Stimulated activated CD4-positive, alpha-beta T cell treated with anti-CD3 and anti-CD28 coated beads, Interleukin-12 subunit alpha, Interleukin-12 subunit beta, amount 100 ng/mL, for 24 hours (primary cell): ENCODE measurements at places on chromosomes 12 and 14.

DNA sequence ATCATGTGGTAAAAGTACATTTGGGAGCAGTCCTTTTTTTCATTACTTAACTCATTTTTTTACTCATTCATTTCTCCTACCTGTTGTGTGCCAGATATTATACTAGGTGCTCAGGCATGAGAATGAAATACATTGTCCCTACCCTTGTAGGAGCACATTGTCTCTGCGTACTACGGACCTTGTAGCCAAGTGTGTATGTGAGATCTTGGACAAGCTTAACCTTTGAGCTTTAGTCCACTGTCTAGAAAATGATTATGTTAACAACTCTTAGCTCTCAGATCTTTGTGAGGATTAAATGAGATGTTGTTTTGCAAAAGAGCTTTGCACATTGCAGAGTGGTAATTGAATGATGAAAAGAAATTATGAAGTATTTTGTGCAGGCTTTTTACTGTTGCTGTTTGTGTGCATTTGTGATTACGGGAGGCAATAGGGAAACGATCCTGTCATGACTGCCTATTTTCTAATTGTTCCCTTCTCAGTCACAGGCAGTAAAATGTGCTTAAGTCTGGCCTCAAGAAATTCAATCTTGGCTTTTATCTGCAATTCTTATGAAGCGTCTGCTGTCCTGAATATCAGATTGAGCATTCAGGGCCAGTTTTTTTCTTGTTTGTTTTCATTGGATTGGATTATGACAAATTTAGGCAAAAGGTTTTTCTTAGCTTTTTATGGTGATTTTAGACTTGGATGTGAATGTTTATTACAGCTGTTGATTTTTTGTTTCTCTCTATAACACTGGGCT is 447.7 kb downstream of the PDZRN4 start:
- DNase-seq = no peak

GRCh38 chr12:89556976-89557375 is 31.1 kb upstream of the POC1B start:
- DNase-seq = no peak

- DNase-seq = no peak
These were observed 225.2 kb downstream of the FUT8 start for GRCh38 chr14:65637780-65638179.

GRCh38 chr12:56537546-56537945 is 15.9 kb downstream of the RBMS2 start:
- DNase-seq = no peak

- no peak for DNase-seq
These were observed 626.1 kb upstream of the NOVA1 start for GRCh38 chr14:27223906-27224305.

DNA sequence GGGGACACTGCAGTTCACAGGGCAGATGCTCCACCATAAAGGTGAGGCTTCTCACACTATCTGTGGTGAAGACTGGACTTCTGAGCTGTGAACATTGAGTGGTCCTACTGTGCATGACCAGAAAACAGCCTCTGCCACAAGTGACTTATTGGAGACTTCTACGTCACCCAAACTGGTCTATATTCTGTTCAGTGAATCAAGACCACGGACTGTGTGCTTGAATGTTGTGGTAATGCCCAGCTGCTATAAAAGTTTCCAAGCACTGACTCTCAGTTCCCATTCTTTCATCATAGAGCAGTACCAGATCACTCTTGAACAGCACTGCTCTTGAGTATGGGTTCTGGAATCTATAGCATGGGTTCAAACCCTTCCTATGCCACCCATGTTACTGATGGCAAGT is 4.8 kb upstream of the PLEK2 start:
- DNase-seq = no peak
